Bronchial epithelial cell (primary cell): ENCODE measurements at places on chromosomes 4 and X.

DNA sequence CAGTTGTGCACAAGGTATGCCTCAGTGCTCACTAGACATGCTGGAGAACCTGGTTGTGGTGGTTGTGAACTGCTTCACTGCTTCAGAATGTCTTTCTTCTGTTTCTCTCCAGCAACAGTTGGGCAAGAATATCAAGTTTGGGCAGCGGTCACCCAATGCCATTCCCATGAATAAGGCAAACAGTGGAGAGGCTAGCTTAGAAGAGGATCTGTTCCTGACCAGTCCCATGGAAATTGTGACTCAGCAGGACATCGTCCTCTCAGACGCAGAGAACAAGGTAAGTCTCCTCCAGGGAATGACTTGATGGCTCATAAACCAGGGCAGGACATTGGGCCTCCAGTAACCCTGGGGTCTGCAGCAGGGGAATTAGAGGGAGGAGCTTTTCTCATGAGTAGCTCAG lies 79.9 kb downstream of the AASDH start:
- peak; percentile 81 for DNase-seq

- DNase-seq = peak; percentile 79
Observed at GRCh38 chr4:129350834-129351721, 255.1 kb downstream of the C4orf33 start.

- peak; percentile 77 for DNase-seq
Observed at GRCh38 chrX:22135171-22135711, 103.1 kb downstream of the PHEX start.

DNA sequence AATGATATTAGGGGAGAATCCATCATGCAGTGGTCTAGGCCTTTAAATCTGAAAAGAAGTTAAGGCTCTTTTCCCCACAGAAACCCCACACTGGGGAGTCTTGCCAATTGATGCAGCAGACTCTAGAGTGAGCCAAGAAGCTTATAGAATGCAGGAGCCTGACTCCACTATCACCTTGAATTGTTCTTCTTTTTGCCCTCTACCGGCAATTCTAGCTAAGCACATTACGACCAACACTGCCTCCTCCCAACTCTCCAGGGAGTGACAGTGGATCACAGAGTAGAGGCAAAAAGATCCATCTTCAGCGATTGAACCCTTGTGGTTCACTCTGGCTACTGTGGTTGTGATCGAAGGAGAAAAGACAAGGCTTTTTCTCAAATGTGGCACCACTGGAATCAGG lies 331.5 kb downstream of the NKX6-1 start:
- no peak for DNase-seq

DNA sequence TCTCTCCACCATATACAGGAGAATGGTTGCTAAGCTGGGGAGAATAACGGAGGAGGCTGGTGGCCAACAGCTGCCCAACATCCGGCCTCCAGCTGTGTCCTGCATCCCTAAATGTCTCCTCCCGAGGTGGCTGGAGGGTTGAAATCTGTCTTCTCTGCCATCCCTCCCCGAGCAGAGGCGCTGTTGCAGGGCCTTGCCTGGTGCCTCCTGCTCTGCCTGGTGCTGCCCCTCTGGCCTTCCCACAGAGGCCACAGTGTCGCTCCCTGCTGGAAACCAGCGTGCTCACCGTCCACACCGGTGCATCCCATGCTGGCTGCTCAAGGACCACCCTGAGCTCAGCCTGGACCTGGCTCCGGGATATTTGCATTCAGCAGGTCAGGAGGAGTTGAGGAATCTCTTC lies 115.2 kb downstream of the ENPP6 start:
- DNase-seq = no peak

DNA sequence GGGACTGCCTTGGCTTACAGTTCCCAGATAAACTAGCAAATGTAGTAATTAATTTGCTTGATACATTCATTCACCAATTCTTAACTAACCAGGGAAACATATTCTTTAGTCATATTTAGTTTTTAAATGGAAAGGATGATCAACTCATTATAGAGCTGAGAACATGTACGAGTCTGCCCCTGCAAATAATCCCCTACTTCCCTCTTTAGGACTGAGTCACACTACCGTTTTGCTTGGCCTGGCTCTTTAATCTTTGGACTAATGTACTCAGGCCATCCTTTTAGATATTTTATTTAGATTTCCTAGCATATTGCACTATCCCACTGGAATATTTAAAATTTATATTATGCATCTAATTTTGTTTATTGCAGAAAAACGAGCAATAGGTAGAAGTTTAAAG lies 105.5 kb upstream of the LCORL start:
- DNase-seq = peak; percentile 43

GRCh38 chr4:87240341-87240740 lies 19.9 kb upstream of the KLHL8 start:
- peak; percentile 17 for DNase-seq

GRCh38 chr4:97153042-97153441 lies 990.2 kb downstream of the STPG2 start:
- peak; percentile 18 for DNase-seq

DNA sequence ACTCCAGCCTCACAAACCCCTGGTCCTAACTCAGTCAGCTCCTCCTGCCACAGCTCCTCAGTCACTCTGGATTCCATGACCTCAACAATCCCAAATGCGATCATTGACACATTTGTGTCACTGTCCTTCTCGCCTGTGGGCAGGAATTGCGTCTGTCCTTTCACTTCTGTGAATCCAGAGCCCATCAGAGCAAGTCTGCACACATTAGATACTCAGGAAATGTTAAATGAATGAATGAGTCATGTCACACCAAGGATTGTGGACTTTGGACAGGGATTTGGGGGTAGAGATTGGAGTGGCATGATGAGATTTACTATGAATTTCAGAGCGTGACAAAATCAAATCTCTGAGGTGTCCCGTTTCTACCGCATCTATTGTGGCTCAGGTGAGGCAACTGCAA lies 11.8 kb upstream of the CLDN24 start:
- DNase-seq = peak; percentile 69

- peak; percentile 35 for DNase-seq
Observed at GRCh38 chr4:105709081-105709450, 482 bp downstream of the GSTCD start.

GRCh38 chr4:105598787-105599186 lies 46.4 kb downstream of the ARHGEF38 start:
- peak; percentile 78 for DNase-seq

- peak; percentile 45 for DNase-seq
Observed at GRCh38 chr4:114384629-114385028, 214.0 kb upstream of the UGT8 start.

- DNase-seq = no peak
Observed at GRCh38 chr4:56183344-56183959, 203.8 kb downstream of the AASDH start.

- DNase-seq = peak; percentile 58
Observed at GRCh38 chr4:1775731-1776500, 17.2 kb upstream of the FGFR3 start.

DNA sequence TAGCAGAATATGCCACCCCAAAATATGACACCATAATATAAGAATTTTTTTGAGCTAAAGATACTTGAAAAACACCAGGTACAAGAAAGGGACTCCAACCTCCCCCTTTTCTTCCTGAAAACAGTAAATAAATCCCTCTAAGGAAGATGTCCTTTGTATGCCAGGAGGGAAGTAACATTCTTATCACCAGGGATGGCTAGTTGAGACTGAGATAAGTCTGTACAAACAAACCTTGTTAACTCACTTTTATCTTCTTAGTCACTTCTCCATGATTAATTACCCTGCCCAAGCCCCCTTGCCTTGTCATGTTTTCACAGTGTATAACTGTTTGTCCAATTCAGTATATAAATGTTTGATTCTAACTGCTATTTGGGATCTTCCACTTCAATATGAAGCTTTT lies 888.0 kb downstream of the PCDH18 start:
- no peak for DNase-seq

- peak; percentile 40 for DNase-seq
Observed at GRCh38 chrX:135295238-135295943, 13.9 kb upstream of the ETDC start.

DNA sequence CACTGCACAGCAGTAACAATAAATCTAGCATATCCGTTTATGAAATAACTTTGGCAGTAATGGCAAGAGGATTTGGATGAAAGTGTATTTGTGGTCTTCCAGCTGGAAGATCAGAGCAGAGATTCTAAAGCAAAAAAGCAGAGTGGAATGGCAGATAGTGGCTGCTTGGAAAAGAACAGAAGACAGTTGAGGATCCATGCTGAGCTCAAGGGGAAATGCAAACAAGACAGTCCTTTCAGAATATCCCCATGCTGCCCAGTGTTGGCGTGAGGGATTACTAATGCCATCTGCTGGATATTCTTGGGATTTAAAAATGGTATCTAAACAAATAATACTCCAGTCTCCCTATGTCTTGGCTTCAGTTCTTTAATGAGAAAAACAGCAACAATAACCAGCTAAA lies 629.1 kb upstream of the ATOH1 start:
- peak; percentile 56 for DNase-seq

- no peak for DNase-seq
Observed at GRCh38 chr4:77848508-77848907, 14.1 kb upstream of the MRPL1 start.

DNA sequence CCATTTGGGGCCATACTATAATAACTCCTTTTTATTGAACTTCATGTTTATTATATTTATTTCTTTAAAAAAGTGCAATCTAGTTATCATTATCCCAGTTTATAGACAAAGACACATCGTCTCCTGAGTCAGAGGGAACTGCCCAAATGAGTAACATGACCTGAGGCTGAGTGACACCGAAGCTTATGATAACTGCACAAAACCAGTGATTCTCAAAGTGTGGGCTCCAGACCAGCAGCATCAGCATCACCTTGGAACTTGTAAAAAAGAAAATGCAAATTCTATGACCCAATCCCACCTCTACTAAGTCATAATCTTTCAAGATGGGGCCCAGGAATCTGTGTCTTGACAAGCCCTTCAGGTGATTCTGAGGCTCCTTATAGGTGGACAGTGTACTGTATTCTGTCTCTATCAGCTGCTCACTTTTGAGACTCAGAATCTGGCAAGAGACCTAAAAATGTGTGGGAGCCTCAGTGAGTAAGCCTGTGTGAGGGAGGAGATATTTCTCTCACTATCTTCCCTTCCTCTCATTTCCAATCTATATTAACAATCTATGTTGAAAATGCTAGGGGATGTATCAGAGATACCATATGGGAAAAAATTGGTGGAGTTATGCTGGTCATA lies 147.0 kb downstream of the PACRGL start:
- DNase-seq = peak; percentile 81

DNA sequence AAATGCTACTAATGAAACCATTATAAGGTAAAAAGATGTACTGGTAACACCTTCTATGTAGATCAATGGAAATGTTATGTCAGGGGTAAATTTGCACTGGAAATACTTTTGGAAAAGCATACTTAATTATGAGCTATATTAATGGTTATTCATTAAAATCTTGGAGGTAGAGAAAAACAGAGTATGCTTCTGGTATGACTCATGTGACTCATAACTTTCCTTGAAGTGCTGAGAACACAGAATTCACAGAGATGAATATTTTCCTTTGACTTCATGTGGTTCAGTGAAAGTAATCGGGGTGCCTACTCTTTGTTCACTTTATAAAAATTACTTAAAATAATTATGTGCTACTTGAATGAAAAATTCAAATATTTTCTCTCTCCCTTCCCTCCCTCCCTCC lies 254.2 kb downstream of the KCTD8 start:
- no peak for DNase-seq

DNA sequence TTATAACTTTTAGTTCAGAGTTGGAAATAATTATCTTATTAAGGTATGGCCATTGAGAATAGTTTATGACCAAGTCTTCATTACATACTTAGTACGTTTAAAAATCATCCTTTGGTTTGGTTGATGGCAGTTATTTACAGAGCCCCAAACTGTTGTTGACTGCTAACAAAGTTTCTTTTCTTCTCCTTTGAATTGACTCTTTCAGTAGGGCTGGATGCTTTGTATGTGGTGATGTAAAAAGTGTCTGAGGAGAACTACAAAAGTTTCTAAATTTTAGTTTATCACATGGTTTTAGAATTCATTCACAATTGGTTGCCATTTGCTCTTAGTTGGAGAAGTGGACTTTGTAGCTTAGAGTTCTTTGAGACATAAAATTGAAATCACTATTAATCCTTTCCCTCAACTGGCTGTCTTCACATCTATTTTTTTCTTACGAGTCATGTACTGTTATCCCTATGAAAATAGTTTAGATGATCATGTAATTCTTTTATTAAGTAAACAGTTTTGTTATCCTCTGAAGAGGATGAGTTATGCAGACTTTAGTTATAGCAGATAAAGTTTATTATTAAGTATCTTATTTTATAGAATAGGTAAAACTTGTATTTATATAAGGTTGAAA lies 14.8 kb downstream of the PTPN13 start:
- DNase-seq = no peak

DNA sequence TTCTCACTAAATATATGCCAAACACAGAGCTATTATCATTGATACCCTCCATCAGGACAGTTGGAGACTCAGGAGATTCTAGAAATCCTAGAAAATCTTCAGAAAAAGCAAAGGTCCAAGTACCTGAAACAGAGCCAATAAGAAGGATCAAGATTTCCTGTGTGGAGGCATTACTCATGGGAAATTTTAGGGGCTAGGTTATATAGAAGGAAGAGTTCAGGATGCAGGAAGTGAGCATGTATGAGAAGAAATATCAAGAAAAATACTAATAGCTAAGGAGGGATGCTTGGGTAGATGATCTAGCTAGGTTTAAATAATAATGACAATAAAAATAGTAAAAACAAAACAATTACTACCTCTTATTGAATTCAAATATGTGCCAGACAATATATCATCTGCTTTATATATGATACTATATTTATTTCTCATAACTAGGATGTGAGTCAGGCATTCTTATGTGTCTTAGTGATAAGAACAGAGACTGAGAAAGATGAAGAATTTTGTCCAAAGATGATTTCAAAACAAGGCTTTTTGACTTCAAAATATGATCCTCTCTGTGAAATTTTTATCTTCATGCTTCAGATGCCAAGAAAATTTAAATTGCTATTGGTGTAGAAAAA lies 66.4 kb upstream of the HHIP start:
- peak; percentile 80 for DNase-seq

GRCh38 chr4:177964061-177964460 lies 521.8 kb upstream of the AGA start:
- peak; percentile 6 for DNase-seq

DNA sequence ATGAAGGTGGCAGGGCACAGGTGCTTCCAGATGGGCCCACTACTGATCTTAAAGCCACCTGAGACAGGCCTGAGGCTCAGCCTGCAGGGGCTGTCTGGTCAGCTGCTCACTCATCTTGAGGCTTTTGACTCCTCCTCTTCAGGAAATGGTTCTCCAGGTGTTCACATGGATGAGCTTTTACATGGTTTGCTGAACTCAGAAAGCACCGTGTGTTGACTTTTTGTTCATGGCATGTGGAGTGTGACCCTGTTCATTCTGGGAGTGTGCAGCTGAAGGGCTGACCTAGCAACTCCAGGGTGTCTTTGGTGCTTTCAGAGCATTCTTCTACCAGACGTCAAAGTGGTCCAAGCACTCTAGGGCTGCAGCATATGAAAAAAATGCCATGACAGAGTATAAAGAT lies 111.1 kb downstream of the CCNG2 start:
- DNase-seq = no peak
